ENCODE measurements at places on chromosomes 12 and 14.

- no peak for DNase-seq
These were observed 3.8 kb downstream of the PZP start for GRCh38 chr12:9204380-9204779.

DNA sequence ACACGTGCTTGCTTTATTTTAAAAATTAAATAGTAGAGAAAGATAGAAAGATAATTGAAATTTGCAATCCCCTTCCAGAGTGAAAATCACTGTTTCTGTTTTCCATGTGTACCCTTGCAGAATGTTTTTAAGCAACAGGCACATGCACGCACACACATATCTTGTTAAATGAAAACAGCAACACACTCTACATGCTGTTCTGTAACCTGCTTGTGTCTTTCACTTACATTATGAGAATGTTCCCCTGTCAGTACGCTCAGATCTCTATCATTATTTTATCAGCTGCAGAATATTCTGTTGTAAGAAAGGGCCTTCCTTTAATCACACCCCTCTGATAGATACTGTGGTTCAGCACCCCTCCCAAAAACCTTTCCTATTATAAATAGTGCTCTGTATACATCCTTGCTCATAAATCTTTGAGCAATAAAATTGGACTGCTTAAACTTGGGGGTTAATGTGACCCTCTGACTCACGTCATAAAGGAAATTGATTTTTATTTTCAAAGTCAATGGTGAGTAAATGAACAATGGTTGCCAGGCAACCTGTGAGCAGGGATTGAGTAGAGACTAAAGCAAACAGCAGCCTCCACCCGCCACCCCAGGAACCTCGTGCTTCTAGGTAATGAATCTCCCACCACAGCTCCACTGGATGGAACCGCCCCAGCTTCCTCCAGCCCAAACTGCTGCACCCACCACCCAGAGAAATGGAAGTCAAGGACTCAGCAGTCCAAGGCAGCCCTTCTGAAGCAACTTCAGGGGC lies 31.9 kb upstream of the CHGA start:
- DNase-seq, result no peak

DNA sequence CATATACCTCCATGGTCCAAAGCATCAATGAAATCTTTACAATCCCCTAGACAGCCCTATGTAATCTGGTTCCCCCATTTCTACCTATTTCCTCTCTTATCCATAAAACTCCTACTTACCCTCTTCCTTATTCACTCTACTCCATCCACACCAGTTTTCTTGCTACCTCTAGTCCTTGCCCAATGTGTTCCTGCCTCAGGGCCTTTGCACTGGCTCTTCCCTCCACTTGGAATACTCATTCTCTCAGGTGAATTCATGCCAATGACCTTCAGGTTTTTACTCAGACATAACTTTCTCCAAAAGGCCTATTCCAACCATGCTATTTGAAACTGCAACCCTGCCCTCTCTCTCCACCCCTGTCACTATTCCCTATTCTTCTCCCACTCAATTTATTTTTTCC lies 138.7 kb upstream of the KRR1 start:
- DNase-seq, result no peak

DNA sequence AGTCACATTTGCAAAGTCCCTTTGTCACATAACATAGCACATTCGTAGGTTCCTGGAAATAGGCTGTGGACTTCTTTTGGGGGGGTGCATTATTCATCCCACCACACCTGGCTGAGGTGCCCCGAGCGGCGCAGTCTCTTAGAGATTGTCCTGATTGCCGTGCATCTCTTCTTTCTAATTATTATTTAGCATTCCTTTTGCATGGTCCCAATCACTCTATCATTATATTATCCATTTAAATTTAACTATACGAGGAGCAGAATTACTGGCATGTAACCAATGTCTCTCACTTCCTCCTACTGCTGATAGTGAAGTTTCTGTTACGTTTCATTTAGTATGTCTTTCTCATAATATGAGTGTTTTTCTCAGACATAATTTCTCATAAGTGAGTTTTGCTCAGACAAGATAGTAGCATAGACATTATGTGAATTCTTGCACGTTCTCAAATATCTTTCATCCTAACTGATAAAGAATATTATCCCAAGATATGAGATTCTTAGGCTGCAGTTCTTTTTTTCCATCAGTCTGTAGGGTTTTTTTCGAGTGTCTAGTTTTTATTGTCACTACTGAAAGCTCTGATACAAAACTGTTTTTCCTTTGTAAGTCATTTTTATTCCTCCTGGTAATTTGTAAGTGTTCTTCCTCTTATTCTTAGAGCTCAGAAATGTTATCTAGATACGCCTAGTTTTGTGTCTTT lies 444.3 kb downstream of the NELL2 start:
- DNase-seq, result no peak

GRCh38 chr14:100108042-100108825 lies 43.0 kb downstream of the EVL start:
- DNase-seq, result peak; percentile 88

DNA sequence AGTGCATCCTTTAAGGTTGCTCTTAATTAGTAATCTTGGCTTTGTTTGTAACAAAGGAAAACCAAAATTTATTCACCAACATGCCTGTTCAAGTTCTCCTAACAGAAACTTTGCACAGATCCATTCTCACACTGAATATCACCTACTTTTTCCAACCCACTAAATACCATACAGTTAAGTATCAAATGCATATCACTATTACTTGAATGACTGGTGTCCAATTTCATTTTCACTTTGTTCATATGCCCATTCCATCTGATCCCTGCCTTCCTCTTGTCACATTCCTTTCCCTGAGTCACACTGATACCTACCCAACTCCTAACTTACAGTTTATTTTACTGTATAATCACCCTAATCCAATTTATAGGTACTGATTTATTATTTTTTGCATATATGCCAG lies 286.4 kb downstream of the NELL2 start:
- no peak for DNase-seq

DNA sequence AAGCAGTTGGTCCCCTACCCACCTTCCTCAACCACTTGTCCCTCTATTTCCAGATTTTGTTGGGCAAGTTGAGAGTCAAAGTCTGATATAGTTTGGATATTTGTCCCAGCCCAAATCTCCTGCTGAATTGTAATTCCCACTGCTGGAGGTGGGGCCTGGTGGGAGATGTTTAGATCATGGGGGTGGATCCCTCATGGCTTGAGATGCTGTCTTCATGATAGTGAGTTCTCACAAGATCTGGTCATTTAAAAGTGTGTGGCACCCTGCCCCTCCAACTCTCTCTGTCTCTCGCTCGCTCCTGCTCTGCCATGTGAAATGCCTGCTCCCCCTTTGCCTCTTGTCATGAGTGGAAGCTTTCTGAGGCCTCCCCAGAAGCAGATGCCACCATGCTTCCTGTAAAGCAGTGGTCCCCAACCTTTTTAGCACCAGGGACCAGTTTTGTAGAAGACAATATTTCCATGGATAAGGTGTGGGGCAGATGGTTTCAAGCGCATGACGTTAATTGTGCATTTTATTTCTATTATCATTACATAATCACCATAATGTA lies 37.3 kb upstream of the BCL11B start:
- DNase-seq, result no peak

DNA sequence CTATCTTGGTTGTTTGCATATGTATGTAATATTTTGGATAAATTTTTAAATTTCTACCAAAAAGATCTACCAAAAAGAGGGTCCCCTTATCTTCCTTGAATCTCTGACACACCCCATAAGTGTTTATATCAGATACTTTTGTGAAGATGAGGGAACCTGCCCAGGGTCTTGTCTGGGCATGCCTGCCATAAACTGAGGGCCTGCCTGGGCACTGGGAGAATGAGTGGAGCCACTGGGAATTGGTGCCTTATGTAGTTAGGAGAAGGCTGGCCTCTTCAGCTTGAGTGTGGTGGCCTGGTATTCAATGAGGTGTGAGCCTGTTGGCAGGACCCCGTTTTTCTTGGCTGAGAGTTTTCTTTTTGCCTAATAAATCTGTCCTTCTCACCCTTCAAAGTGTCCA lies 46.5 kb downstream of the OR9K2 start:
- DNase-seq, result no peak

- DNase-seq, result no peak
These were observed 45.7 kb upstream of the VASH1 start for GRCh38 chr14:76715511-76716081.

DNA sequence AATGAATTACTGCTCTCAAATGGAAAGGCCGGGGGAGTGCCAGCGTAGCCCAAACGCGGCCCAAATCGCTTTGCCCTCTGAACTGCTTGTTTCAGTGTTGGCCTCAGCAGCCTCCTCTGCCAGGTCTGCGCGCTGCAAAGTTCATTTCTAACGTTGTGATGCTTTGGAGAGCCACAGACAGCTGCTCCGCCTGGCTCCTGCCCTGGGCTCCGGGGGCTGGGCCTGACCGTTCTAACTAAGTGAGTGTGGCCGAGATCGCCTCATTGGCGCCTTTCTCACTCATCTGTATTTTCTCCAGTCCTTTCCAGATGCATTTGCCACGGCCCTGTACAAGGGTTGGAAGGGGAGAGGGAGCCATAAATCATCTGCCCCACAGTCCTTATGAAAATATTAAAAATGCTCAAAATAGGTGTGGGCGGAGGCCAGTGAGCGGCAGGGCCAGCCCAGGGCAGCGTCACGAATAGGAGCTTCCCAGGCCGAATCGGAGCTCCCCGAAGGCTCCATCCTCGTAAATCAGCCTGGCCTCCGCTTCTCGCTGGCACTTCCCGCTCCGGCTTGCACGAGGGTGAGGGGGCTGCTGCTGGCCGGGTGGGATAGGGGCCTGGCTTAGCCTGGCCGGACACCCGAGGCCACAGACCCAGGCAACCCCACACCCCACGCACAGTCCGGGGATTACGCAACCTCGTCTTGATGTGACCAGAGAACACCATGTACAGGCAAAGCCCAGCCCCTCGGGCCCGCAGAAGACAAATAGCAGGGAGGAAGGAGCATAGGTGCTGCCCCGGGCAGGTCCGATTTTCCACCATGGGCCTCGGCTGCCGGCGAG lies 196.6 kb upstream of the DIO3 start:
- no peak for DNase-seq

GRCh38 chr12:109541413-109541726 lies 31.9 kb downstream of the MMAB start:
- DNase-seq, result no peak

GRCh38 chr14:94470311-94470710 lies 5.7 kb downstream of the SERPINA9 start:
- DNase-seq, result no peak

GRCh38 chr14:76834241-76834661 lies 8.0 kb downstream of the LRRC74A start:
- no peak for DNase-seq

DNA sequence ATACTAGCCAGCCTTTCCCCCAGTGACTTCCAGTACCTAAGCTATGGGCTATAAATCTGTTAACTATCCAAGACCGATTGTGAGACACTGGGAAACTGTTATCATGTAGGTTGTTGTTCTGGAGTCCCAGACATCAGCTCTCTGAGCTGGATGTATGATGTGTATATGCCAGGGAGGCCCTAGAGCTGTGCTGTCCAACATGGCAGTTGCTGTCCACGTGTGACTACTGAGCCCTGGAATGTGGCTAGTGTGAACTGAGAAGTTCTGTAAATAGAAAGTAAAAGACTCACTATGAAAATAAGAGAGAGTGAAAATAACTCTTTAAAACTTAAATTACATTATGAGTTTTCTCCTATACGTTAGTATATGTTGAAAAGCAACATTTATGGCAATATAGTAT lies 755.8 kb upstream of the FBXO33 start:
- DNase-seq, result no peak

GRCh38 chr12:50626026-50626425 lies 121.2 kb downstream of the DIP2B start:
- no peak for DNase-seq

GRCh38 chr14:98893675-98894074 lies 378.3 kb downstream of the BCL11B start:
- no peak for DNase-seq

DNA sequence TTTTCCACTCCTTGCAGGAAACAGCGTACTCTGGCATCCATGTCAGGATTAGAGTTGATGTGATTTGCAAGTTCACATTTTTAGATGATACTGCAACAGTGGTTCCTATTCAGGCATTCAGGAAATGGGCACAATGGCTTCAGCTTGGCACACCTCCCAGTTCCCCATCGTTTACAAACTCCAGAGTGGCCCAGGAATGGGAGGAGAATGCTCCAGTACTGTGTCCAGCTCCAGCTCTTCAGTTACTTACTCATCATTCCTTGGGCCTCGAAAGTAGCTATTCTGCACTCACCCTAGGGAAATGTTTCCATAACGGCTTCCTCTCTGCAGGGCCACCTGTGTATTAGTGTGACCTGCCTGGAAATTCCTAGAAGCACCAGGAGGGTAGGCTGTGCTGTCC lies 239.7 kb upstream of the RGS6 start:
- no peak for DNase-seq

DNA sequence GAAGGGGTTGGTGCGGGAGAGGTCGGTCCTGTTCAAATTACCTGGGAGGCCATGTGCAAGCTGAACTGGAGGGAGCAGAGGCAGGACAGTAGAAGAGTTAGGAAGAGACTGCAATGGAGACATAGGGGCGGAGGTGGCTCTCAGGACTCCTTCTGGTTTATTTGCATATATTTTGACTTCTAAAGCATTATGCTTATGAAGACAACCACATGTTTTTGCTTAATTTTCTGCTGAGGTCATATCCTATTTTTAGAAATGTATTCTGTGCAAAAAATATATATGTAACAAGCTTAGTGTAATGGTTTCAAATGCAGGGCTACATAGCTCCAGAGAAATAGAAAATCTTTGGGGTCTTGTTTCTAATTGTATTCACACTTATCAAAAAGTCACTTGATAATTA lies 137.0 kb upstream of the MDM1 start:
- no peak for DNase-seq

GRCh38 chr14:67610491-67610890 lies 9.2 kb upstream of the ARG2 start:
- no peak for DNase-seq

- DNase-seq, result no peak
These were observed 172.7 kb upstream of the CNOT2 start for GRCh38 chr12:70070494-70071007.

DNA sequence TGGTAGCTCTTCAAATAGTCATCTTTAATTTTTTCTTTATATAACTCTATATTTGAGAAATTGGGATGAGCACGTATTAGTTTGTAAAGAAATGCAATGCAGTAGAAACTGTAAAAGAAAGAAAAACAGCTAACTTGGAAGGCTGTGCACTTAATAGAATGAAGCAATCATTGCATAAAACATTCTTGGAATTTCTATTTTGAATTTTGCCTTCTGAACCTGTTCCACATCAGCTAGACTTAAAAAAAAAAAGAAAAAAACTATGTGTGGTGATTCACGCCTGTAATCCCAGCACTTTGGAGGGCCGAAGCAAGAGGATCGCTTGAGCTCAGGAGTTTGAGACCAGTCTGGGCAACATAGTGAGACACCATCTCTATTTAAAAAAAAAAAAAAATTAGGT lies 29.4 kb downstream of the SCN8A start:
- DNase-seq, result no peak

- DNase-seq, result no peak
These were observed 210.5 kb upstream of the PLEKHG7 start for GRCh38 chr12:92492291-92492690.

GRCh38 chr14:68759017-68759560 lies 33.8 kb downstream of the ZFP36L1 start:
- DNase-seq, result no peak

GRCh38 chr14:105709281-105710118 lies 183.1 kb downstream of the TMEM121 start:
- DNase-seq, result peak; percentile 5
